Fibroblast of the aortic adventitia (primary cell): ENCODE measurements at places on chromosomes 2 and 18. TPM values are rescaled to one million over a fixed set of nuclear protein-coding genes. Genes with fewer than 3 reads are reported as not detected.
A peak's percentile ranks its signal among the peaks of the same experiment; 100 is the strongest.

DNA sequence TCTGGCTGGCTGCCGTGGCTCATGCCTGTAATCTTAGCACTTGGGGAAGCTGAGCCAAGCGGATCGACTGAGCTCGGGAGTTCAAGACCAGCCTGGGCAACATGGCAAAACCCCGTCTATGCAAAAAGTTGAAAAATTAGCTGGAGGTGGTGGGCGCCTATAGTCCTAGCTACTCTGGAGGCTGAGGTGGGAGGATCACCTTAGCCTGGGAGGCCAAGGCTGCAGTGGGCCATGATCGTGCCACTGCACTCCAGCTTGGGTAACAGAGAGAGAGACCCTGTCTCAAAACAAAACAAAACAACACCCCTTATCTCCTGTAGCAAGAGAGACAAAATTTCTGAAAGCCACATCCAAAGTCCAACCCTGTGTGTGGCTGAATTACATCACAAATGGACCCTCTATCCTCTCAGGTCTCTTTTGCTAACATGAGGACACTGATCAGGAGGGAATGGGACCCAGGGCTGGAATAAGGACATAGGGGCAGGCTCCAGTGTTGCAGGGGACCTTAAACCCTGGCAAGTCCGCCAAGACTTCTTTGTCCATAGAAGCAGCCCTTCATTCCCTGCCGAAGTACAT lies 64.8 kb downstream of the PSMG2 start:
- DNase-seq = no peak

Gene CRYGD
- total RNA-seq = not detected in 2 replicates

- no peak for DNase-seq
Measured at GRCh38 chr2:96085541-96086355, 30.6 kb downstream of the ADRA2B start.

GRCh38 chr18:12819322-12819721 lies 64.7 kb downstream of the PTPN2 start:
- DNase-seq = no peak

GRCh38 chr18:23648940-23649607 lies 13.6 kb downstream of the ANKRD29 start:
- DNase-seq = no peak

DNA sequence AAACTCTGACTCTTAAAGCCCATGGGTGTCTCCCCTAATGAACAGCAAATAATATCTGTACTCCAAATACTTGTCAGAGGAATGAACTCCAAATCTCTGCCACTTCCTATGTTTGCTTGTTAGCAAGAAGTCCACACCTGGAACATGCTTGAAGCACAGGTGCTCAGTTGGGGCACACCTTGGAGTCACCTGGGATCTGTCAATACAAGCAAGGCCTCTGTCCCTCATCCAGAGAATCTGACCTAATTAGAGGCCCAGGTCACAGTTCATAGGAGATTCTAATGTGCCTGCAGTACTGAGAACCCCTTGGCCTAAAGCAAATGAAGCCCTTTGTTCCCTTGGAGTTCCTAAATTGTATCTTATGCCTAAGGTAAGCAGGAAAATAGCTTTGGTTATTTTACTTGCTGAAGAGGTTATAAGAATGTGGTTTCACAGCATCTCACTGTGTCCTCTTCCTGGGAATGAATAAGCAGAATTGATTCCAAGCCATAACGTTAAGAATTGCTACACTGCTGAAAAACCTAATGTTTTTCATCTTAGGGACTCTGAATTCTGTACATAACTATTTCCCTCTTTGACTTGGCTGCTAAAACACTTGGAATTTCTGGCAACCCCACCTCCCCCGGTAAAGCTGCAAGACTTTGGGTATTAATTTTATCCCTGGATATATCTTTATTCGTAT lies 113.4 kb downstream of the PIEZO2 start:
- DNase-seq = peak; percentile 16

Gene FKBP7
- 35.5 and 109 TPM in 2 replicates for total RNA-seq

Gene DPP10
- total RNA-seq = not detected in 2 replicates

GRCh38 chr2:671072-671471 lies 6.1 kb downstream of the TMEM18 start:
- DNase-seq = no peak

DNA sequence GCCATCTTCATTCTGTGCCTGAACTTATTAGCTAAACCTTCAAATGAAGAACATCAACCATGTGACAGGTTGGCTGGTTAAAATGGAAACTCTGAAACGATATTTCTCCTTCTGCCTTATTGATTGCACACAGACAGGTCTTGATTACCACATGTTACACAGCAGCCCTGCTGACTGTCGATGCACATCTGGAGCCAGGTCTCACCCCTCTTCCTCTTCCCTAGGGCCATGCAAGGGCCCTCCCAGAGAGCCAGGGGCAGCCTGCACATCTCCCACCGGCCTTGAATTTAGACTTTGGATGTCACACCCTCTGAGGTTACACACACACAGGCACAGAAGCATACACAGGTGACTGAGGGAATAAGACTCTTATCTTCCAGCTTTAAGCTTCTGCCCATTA lies 45.1 kb downstream of the TMEM178A start:
- no peak for DNase-seq

DNA sequence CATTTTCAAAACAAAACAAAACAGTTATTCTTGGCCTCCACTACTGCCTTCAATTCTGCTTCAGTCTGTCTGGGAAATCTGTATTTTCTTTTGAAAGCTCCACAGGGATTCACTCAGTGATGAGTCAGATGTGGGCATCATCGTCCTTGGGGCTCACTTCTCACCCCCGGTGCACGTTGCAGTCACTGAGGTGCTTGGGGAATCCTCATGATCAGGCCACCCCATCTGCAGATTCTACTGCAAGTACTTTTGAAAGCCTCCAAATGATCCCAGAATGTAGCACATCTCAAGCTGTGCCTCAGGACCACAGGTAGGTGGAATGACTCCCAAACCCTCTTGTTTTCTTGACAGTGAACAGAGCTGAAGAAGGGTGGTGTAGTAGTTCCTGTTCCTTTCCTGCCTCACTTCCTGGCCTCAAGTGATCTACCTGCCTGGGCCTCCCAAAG lies 34.3 kb downstream of the LPIN2 start:
- DNase-seq = peak; percentile 72

GRCh38 chr2:4020153-4020552 lies 316.8 kb downstream of the DCDC2C start:
- no peak for DNase-seq

- DNase-seq = no peak
Measured at GRCh38 chr2:25917832-25918231, 39.5 kb upstream of the ASXL2 start.

DNA sequence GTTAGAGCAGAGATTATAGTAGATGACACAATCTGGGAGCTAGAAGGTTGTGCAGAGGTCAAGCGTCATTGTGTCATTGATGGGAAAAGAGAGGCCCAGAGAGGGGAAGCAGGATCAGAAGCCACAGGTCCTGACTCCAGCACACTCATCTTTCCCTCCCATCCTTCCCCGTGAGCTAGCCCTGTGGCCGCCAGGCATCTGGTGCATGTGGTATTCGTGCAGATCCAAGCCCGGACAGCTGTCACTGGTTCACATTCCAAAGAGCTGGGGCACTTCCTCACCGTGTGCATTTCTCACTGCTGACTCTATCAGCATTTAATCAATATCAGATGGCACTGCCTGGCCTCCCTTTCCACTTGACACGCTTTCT lies 94.1 kb upstream of the THOC1 start:
- DNase-seq = peak; percentile 95

DNA sequence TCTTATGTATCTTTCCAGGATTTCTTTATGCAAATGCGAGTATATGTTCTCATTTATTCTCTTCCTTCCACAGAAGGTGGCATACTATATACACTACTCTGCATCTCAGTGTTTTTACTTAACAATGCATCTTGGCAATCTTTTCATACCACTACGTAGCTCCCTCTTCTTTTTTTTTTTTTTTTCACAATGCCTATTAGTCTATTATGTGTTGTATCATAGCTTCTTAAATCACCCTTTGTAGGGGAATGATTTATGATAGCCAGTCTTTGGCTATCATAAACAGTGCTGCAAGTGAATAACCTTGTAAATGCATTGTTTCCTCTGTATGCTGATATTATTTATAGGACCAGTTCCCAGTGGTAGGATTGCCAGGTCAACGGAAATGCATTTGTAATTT lies 204.2 kb downstream of the BABAM2 start:
- no peak for DNase-seq

Gene STAMBP
- 9.6 and 34.2 TPM in 2 replicates for total RNA-seq

Gene LIMS3
- total RNA-seq = 5.6 and 6.1 TPM in 2 replicates

Gene SNORC
- total RNA-seq = 0.33 and 0.72 TPM in 2 replicates

Gene INO80D
- 4.7 and 12.0 TPM in 2 replicates for total RNA-seq

DNA sequence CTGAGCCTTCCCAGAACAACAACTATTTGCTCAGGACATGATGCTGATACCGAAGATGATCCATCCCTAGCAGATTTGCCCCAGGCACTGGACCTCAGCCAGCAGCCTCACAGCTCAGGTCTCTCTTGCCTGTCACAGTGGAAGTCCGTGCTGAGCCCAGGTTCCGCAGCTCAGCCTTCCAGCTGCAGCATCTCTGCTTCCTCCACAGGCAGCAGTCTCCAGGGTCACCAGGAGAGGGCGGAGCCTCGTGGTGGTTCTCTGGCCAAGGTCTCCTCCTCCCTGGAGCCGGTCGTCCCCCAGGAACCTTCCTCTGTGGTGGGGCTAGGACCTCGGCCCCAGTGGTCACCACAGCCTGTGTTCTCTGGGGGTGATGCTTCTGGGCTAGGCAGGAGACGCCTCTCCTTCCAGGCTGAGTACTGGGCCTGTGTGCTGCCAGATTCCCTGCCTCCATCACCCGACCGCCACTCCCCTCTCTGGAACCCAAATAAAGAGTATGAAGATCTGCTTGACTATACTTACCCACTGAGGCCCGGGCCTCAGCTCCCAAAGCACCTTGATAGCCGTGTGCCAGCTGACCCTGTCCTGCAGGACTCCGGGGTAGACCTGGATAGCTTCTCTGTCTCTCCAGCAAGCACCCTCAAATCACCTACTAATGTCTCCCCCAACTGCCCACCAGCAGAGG lies 15.4 kb downstream of the CEP68 start:
- no peak for DNase-seq
